Hair follicle dermal papilla cell (primary cell): ENCODE measurements at places on chromosomes 13 and 19. TPM values are rescaled to one million over a fixed set of nuclear protein-coding genes. Genes with fewer than 3 reads are reported as not detected.

Gene NCAN
- under 0.01 TPM in 1 of 2 replicates, not detected in the other for total RNA-seq

Gene GFY
- total RNA-seq, result not detected in 2 replicates

Gene AMER2
- total RNA-seq, result not detected in 2 replicates

Gene ZNF726
- total RNA-seq, result 0.81 and 1.2 TPM in 2 replicates

Gene FLT3LG
- 12.1 and 12.7 TPM in 2 replicates for total RNA-seq

Gene INTS6
- 50.8 and 57.8 TPM in 2 replicates for total RNA-seq

Gene ZFP36
- 18.9 and 19.0 TPM in 2 replicates for total RNA-seq

Gene ZNF285
- total RNA-seq, result 2.8 and 2.9 TPM in 2 replicates

Gene DNMT1
- 28.9 and 36.7 TPM in 2 replicates for total RNA-seq

Gene SHANK1
- 10.4 and 14.0 TPM in 2 replicates for total RNA-seq

Gene VSIG10L
- 0.49 and 0.81 TPM in 2 replicates for total RNA-seq

Gene FFAR2
- not detected in 2 replicates for total RNA-seq

Gene FAM83E
- 0.24 and 1.3 TPM in 2 replicates for total RNA-seq

Gene OR7A17
- not detected in 2 replicates for total RNA-seq

Gene CALR3
- not detected in 2 replicates for total RNA-seq

Gene IZUMO2
- not detected in 2 replicates for total RNA-seq

Gene MBD3L1
- not detected in 2 replicates for total RNA-seq

Gene LILRB5
- not detected in 2 replicates for total RNA-seq

Gene KLF2
- total RNA-seq, result 6.0 and 8.4 TPM in 2 replicates

Gene KCNC3
- under 0.01 TPM in 1 of 2 replicates, not detected in the other for total RNA-seq

Gene ZNF208
- 1.9 and 5.2 TPM in 2 replicates for total RNA-seq

Gene SHKBP1
- total RNA-seq, result 30.4 and 35.4 TPM in 2 replicates

Gene SHISA2
- total RNA-seq, result 0.12 TPM in 1 of 2 replicates, not detected in the other

Gene CEACAM6
- not detected in 2 replicates for total RNA-seq

Gene OR4F17
- not detected in 2 replicates for total RNA-seq

Gene EDNRB
- 0.97 and 2.4 TPM in 2 replicates for total RNA-seq

Gene APOC4
- not detected in 2 replicates for total RNA-seq

Gene BEST2
- not detected in 2 replicates for total RNA-seq

Gene HCST
- 0.81 TPM in 1 of 2 replicates, not detected in the other for total RNA-seq

Gene NLRP9
- total RNA-seq, result not detected in 2 replicates

Gene CD209
- total RNA-seq, result not detected in 2 replicates

Gene FAAP24
- 2.4 and 2.9 TPM in 2 replicates for total RNA-seq

Gene LILRB1
- not detected in 2 replicates for total RNA-seq
